ENCODE measurements at places on chromosomes 7 and 10.

DNA sequence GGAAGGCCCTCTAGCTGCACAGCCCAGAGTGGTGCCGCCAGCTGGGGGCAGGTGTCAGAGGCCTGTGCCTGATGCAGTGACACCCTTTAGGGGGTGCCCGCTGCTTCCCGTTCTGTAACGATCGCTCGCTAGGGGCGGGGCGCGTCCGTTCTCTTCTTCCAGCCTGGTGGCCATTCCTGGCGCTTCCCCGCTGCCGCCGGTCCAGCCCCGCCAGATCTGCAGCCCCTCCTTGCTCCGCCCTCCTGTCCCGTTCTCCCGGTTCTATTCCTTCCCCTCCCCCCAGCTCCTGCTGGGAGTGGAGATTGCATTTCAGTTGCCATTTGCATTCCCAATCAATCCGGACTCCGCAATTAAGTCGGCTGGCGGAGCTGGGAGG is 39.2 kb downstream of the AGAP3 start:
- no peak for DNase-seq

DNA sequence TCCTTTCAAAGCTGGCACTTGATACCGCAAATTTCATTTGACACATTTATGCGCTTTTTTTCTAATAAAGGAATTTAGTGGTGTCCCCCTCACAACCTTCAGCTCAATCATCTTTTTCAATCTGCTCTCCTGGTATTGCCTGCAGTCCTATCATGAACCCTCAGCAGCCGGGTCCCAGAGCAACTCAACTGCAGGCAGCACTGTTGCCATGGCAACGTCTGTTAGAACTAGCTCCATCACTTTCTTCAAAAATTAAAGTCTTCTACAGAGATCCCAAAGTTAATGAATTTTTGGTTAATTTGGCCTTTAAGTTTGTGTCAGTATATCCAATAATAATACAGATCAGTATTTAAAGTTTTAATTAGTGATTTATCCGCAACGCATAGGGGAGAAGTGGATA is 136.1 kb upstream of the TARP start:
- no peak for DNase-seq

- DNase-seq = no peak
Measured at GRCh38 chr10:18230794-18231193, 90.6 kb downstream of the CACNB2 start.

DNA sequence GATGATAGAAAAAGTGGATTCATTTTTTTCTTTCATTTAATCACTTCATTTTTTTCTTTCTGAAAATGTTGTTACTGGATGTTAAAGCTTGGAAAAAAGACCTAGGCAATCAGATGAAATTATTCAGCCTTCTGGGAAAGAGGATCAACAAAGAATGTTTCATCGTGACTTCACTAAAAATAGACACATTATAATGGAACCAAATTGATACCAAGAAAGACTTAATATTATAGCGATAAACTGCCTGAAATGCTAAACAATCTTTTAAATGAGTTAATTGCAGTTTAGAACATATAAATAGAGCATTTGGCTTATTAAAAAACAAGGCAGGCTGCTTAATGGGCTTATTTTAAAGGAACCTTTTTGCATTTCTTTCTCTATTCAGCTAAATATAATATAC is 25.6 kb upstream of the TMEM229A start:
- DNase-seq = no peak

- no peak for DNase-seq
Measured at GRCh38 chr10:55750458-55750857, 610.6 kb downstream of the ZWINT start.

GRCh38 chr10:7551950-7552716 is 114.6 kb downstream of the ITIH5 start:
- no peak for DNase-seq

- no peak for DNase-seq
Measured at GRCh38 chr7:13603661-13604060, 385.8 kb downstream of the ETV1 start.

- DNase-seq = no peak
Measured at GRCh38 chr7:24793982-24794648, 36.9 kb upstream of the GSDME start.

DNA sequence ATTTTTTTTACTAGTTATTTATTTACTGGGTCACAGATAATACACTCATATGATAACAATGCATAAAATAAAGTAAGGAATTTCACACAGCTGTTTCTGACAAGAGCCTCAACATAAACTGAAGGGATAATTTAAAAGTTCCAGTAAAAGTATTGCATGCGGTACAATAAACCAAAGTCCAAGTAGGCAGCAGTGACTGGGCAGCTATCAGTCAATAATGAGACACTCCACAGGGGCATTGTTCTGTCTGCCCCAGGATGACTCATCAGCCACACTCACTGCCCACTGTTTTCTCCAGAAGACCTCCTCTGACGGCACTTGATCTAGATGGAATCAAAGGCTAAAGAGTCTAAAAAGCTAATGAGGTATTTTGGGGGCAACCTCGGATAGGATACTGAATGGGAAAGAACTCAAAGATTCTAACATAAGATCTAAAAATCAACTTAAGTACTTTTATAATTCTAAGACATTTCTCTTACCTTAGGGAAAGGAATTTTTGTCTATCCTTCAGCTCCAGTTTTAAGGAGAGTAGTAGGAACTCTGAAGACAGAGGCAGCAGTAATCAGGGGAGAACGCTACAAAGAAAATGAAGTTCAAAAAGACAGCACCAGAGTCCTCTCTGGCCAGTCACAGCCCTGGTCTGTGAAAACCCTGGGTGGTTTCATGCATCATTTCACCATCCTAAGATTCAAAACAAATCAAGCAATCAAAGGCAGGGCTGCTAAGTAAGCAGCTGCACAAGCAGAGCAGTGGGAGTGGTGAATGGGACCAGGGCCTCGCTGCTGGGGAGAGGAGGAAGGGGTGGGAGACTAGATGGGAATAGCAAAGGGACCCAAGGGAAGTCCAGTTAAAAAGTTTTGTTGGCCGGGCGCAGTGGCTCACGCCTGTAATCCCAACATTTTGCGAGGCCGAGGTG is 175.1 kb downstream of the AVL9 start:
- DNase-seq = no peak

- no peak for DNase-seq
Measured at GRCh38 chr7:50614721-50615518, 49.7 kb upstream of the DDC start.

- no peak for DNase-seq
Measured at GRCh38 chr10:30857803-30858202, 173.9 kb downstream of the ZNF438 start.

DNA sequence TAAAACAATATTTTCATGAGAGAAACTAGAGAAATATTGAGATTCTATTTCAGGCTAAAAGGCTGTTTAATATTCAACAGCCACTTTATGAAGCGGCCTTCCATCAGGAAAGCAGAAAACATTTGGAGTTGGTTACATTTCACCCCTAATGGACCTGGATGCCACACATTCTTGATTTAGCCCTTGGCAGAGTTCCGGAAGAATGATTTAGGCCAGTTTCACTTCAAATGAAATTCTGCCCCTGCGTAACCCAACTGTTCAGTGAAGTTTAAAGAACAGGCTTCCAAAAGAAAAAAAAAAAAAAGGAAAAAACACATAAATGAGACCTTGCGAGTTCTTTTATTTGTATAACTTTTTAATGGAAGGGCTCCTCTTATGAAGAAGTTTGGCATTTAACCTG is 239.2 kb upstream of the AKR1E2 start:
- DNase-seq = no peak

- no peak for DNase-seq
Measured at GRCh38 chr10:81082621-81083376, 545.1 kb downstream of the SH2D4B start.

GRCh38 chr10:69337296-69338132 is 59.2 kb downstream of the HK1 start:
- DNase-seq = no peak

DNA sequence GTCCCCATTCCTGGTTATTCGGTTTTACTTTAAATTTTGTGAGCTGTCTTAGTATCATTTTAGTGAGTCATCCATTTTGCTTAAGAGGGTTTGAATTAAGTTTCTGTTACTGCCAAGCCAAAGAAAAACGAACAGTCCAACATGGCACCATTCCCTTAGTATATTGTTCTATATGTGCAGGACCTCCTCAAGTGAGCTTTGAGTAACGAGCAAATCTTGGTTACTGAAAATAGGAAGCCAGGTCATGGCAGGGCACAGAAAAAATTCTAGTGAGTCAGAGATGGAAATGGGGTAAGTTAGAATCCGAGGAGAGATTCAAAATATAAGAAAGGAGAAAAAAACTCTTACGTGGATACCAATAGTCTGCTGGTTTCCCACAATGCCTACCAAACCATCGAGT is 292.9 kb downstream of the BAMBI start:
- no peak for DNase-seq

DNA sequence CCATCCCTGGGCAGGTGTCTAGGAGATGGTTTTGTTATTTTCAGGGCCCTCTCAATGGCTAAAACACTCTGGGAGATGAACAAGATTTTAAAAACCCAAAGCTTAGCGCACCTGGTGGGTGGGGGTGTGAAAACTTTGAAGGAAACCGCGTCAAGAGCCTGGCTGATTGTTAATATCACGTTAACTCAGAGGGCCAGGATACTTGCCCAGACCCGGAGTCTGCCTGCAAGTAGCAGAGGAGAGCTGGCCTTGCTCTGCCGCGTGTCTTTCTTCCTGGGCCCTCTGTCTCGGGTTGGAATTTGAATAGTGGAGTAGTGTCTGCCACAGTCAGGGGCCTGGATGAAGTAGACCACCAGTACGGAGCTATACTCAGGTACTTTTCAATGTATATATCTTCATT is 1.1 kb downstream of the MGMT start:
- DNase-seq = no peak

GRCh38 chr10:111506266-111507034 is 429.6 kb downstream of the ADRA2A start:
- no peak for DNase-seq

GRCh38 chr10:110444004-110444337 is 53.7 kb upstream of the DUSP5 start:
- no peak for DNase-seq

DNA sequence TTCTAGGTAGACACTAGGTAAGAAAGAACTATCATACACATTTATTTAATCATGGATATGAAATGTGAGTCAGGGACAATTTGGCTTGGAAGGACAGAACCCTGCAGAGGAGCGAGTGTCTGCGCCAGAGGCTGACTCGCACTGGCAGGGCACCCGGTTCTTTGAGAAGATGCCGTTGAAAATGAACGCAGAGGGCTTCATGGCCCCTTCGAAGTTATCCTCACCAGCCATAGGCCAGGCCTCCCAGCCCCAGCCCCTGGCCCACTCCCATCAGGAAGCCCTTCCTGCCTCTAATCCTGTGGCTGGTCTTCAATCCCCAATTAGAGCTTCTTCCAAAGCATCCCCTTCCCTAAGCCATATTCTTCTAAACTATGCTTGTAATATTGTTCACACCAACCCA is 239.8 kb downstream of the TCERG1L start:
- no peak for DNase-seq

DNA sequence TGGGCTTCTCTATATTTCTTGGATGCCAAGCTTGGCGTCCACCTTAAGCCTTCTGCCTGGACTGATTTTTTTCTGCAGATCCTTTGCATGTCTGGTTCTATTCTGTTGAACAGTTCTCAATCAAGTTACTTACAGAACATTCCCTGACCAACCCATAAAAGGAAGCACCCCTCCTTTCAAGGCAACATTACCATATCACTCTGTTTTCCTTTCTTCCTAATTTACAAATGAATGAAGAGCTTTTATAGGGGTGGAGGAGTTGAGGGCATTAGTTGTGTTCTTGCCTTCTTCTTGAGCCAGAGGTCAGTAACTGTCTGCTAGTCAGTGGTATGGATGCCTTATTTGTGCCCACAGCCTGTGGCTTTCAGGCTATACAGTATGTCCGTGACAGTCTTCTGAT is 361.0 kb downstream of the PHTF2 start:
- no peak for DNase-seq

GRCh38 chr10:131569851-131570715 is 258.6 kb upstream of the TCERG1L start:
- DNase-seq = no peak

DNA sequence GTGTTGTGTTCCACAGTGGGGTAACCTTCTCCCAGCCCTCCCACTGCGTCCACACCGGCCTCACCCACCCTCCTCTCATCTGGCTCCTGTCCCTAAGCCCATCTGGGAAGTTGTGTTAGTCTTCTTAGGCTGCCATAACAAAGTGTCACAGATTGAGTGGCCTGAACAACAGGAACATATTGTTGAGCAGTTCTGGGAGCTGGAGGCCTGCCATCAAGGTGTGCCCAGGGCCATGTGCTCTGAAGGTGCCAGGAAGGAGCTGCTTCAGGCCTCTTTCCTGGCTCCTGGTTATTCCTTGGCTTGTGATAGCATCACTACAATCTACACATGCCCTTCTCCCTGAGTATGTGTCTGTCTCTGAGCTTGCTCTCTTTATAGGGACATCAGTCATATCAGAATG is 327.6 kb upstream of the COBL start:
- DNase-seq = no peak

- no peak for DNase-seq
Measured at GRCh38 chr7:45181991-45182855, 24.6 kb downstream of the RAMP3 start.

DNA sequence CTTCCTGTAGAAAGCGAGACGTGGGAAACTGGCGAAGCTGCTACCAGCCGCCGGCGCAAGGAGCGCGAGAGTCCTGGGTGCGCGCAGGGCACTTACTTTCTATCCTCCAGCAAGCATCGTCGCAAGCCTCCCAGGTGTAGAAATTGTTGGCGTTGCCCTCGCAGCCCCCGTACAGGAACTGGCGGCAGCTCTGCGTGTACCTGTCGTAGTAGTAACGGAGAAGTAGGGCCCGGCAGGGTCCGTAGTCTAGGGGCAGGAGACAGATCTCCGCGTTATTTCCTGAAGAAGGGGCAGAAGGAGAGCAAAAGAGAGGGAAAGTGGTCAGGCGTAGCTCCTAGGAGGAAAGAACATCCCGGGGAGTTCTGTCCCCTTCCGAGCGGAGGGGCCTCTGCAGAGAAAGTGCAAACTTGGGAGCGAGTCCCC is 501 bp downstream of the TFPI2 start:
- no peak for DNase-seq

DNA sequence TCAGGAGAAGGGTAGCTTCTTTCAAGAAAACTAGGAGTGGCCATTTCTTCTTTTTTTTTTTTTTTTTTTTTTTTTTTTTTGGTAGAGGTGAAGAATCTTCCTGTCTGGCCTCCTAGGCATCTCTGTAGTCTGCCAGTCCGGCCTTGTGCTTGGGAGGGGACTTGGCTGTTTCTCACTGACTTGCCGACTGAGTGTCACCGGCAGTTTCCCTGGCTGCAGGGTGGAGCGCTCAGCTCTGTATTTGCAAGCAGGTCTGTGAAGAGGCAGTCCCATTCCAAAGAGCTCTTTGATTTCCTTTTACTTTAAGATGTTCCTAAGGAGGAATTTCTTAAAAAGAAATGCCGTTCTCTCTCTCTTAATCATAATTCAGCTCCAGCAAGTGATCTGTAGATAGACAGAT is 212.6 kb downstream of the ADRA2A start:
- DNase-seq = no peak

GRCh38 chr10:5831446-5831782 is 18.2 kb upstream of the GDI2 start:
- no peak for DNase-seq

All from activated T-helper 1 cell treated with anti-CD3 and anti-CD28 coated beads, Interleukin-2, amount 50 U/mL, for 16 hours (primary cell).